Right cardiac atrium (tissue), 5 donors: ENCODE measurements at places on chromosomes 4 and X. TPM values are rescaled to one million over a fixed set of nuclear protein-coding genes. Genes with fewer than 3 reads are reported as not detected.

Gene FMR1NB
- not detected for total RNA-seq

Gene NAAA
- 18.4 TPM for total RNA-seq

Gene MAD2L1
- 2.7 TPM for total RNA-seq

DNA sequence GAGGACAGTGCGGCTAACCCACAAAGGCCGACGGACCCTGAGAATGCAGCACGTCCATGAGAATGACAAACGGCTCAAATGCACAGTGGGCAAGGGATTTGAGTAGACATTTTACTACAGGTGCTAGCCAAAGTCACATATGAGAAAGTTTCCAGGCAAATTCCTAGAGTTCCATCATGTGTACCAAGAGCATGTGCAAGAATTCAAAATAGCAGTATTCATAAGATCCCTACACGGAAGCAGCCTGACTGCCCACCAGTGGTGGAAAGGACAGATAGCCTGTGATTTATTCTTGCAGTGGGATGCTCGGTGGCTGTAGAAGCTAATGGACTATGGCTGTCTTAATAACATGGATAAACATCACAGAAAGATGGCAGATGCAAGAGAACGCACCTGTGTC is 68.0 kb downstream of the RGS12 start:
- DNase-seq, result no peak

DNA sequence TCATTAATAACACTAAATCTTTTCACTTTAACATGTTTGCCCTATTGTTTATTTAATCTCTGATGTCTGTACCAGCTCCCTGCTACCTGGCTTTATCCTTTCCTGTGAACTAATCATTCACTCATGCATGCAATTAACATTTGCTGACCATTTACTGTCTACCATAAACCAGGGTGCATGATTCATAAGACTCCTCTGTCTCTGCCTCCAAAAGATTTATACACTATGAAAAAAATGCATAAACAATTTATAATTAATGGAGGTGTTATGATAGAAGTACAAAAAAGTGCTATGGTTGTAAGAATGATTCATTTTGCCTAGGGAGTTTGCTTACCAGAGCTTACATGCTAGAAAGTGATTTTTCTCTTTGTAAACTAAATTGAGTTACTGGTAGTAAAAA is 24.5 kb upstream of the CPEB2 start:
- DNase-seq, result no peak

- DNase-seq, result no peak
These were observed 201.7 kb downstream of the TBCK start for GRCh38 chr4:106114270-106114669.

- peak; percentile 15 for DNase-seq
These were observed 98.2 kb upstream of the PRKX start for GRCh38 chrX:3811331-3812311.

GRCh38 chr4:152106113-152106763 is 345.4 kb upstream of the GATB start:
- peak; percentile 72 for DNase-seq

DNA sequence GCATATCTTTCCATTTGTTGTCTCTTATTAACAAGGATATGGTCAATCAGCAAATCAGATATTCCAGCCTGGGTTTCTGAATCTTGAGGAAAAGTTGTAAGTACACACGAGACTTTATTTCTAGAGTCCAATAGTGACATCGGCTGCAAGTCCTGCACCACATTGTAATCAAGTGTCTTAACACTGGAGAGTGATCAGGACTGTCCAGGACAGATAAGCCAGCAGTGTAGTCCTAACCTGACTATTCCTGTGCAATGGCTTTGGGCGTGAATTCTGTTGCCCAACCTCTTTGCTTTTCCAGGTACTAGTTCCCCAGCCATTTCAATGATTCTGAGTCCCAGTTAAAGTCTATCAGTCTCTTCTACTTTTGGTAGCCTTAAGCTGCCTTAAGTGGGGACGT is 395.0 kb downstream of the PCDH10 start:
- DNase-seq, result no peak
